ENCODE measurements at places on chromosomes 7 and 10.

DNA sequence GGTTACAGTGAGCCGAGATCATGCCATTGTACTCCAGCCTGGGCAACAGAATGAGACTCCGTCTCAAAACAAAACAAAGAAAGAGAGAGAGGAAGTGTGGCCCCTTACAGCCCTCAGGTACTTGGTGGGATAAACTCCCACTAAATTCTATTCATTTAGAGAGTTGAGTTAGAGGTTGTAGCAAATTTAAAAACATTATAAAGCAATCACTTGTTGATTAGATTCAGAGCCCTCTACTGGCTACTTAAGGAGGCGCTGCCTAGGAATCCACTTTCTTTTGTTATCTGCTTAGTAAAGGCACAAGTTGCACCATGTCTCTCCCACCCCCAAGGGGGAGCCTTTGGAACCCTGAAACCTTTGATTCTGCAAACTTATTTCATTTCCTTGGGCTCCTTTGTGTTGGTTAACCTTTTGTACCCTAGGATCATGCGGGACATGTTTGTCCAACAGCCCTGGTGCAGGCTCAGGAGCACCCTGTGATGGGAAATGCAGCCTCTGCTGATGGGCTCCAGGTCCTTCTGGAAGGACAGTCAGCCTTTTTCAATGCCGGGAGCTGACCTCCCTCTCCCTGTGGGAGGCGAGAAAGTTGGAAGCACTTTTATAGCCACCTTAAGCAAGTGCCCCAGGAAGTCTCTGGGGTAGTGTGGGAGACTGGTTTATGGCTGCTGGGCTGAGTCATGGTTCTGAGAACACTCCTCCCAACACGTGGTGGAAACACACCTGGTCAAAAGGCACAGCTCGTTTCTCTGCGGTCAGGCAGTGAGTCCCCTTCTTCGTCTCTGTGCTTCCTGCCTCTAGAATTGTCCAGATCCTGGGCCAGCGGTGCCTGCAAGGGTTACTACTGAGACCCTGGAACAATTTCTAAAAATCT is 2.3 kb downstream of the HKDC1 start:
- peak; percentile 51 for DNase-seq

DNA sequence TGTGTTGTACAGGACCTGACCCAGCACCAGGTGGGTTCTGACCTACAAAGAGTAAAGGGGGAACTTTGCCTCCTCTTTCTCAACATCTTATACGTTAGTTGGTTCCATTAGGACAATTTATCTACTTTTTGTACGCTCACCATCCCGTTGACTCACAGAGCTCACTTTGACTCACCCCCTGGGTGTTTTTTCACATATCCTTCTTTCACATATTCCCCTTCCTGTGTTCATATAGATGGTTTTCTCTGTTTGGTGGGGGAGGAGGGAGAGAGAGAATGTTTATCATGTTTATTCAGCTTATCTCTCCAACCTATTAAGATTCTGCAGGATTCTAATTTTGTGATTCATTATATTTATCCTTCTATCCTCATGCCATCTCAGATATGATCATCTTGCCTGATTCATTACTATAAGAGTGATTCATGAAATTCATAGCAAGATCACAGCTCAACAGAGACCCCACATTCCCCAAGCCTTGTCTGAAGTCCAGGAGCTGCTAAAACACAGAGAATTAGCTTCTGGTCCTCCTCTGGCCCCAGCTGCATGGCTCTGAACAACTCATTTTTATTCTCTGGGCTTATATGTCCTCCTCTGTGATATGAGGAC is 37.2 kb downstream of the PRSS2 start:
- DNase-seq = peak; percentile 75

- DNase-seq = no peak
Observed at GRCh38 chr10:104622598-104623209, 18.4 kb upstream of the SORCS3 start.

DNA sequence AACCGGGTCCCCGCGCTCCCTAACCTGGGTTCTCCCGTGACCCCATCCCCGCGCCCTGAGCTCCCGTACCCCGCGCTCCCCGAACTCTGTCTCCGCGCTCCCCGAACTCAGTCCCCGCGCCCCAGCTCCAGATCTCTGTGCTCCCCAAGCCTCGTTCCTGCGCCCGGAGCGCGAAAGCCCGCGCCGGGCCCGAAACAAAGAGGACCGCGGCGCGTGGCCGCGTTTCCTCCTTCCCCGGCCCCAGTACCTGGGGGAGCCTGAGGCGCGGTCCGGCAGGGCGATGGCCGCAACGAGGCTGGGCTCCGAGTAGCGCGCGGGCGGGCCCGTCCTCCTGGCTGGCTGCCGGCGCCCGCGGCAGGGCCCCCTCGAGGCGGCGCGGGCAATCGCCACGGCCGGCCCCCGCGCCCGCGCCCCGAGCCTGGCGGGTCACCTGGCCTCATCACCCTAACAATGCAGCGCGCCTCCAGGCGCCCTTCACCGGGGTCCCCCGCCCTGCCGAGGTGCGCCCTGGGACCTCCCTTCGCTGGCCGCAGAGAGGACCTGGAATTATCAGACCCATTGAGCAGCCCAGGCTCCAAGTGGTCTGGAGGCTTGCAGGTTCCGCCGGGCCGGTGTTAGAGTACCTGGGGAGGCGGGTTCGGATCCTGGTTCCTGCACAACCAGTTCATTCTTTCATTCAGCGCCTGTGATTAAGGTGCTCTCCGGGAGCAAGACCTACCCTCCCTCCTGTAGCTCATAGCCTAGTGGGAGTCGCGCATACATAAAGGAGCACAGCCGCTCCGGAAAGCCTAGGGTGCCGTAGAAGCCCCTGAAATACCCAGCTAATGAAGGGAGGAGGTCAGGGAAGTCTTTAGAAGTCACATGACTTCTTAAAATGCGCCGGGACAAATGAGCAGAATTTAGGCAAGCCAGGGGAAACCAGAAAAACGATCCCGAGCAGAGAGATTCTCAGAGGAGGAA is at the start of gene TNS3:
TNS3 (minus strand) TSS at position 308 of the 960 bp plus-strand sequence. CDS start 142,475 bp downstream, outside the sequence.
- DNase-seq = no peak

Measured in CD4-positive, alpha-beta T cell treated with Interferon alpha-2 for 1 hour (primary cell).